Fibroblast of skin of back (primary cell): ENCODE measurements at places on chromosomes 5 and 9.
A peak's percentile ranks its signal among the peaks of the same experiment; 100 is the strongest.

GRCh38 chr5:137310051-137310730 lies 188.9 kb downstream of the SPOCK1 start:
- peak; percentile 98 for DNase-seq

DNA sequence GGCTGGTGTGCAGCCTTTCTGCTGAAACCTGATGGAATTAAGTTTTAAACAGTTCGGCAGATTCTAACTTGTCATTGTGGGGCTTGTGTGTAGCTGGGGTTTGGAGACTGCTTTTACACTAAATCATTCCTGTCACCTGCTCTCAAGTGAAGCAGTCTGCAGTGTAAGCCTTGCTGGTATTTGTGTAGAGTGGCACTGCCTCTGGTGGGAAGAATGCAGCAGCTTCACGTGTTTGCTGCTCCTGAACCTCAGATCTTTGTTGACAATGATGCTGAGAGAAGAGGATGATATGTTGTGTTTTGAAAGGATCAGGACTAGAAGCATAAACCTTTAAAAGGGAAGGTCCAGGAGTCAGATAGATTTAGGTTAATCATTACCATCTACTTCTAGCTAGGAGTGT lies 88.1 kb downstream of the KDM4C start:
- peak; percentile 8 for DNase-seq

- DNase-seq: peak; percentile 8
Observed at GRCh38 chr5:91219091-91219802, 163.9 kb downstream of the ARRDC3 start.

DNA sequence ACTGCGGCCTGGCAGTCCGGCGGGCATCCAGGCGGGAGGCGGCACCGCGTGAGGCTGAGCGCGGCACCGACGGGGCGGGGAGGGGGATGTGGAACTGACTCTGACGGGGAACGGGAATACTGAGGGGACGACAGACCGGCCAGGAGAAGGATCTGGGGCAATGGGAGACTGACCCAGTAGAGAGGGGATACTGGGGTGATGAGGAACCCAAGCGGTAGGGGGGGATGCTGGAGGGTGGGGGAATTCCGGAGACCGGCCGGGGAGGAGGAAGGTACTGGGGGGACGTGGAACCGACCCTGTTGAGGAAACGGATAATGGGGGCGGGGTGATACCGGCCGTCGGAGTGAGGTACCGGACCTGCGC lies 423 bp downstream of the IPPK start:
- peak; percentile 27 for DNase-seq

DNA sequence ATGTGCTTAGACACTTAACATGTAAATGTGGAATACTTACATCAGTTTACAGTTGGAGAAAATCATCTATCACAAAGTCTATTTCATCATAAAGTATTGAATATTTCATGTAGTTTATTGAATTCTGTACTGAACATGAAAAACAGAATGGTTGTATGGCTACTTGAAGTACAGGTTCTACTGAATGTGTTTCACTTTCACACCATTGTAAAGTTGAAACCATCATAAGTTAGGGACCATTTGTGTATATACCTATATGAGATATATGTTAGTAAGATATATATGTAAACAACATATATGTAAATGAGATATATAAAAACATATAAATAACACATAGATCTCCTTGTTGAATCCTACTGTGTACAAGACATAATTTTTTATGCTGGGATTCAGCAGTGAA lies 63.0 kb upstream of the TAF11L2 start:
- no peak for DNase-seq

GRCh38 chr9:131277910-131278701 lies 1.8 kb upstream of the FAM78A start:
- DNase-seq: peak; percentile 83

GRCh38 chr9:8857068-8857925 lies 1057.7 kb upstream of the DMAC1 start:
- no peak for DNase-seq

GRCh38 chr9:96071076-96071814 lies 195.8 kb downstream of the ERCC6L2 start:
- peak; percentile 48 for DNase-seq

DNA sequence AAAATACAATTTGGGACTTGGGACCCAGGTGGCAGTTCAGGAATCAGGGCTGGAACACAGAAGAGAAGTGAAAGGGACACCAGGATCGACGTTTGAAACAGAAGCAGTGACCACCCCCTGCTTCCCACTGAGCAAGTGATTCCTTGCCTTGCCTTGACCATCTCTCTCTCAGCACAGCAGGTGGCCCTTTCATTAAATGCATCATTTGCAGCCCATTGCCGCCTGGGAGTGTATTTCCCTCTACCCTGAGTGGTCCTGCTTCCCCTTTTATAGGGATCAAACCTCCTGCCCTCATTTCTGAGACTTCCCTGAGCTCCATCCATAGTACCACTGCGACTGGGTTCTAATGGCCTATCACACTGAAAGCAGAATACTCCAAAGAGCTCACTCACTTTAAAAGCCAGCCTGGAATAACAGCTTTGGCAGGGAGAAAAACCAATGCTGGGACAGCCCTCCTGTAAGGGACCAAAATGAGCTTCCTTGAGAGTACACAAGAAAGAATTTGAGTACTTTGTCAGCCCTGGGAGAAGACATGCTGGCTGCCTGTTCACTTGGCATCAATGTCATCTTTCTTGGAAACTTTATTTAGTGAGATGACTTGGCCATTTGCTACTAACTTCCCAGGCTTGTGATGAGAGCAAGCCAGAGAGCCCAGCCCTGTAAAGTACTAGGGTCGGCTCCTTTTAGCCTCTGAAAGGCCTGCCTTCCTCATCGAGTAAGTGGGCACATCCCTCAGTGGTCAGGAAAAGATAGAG lies 149.7 kb downstream of the SLIT3 start:
- DNase-seq: no peak

DNA sequence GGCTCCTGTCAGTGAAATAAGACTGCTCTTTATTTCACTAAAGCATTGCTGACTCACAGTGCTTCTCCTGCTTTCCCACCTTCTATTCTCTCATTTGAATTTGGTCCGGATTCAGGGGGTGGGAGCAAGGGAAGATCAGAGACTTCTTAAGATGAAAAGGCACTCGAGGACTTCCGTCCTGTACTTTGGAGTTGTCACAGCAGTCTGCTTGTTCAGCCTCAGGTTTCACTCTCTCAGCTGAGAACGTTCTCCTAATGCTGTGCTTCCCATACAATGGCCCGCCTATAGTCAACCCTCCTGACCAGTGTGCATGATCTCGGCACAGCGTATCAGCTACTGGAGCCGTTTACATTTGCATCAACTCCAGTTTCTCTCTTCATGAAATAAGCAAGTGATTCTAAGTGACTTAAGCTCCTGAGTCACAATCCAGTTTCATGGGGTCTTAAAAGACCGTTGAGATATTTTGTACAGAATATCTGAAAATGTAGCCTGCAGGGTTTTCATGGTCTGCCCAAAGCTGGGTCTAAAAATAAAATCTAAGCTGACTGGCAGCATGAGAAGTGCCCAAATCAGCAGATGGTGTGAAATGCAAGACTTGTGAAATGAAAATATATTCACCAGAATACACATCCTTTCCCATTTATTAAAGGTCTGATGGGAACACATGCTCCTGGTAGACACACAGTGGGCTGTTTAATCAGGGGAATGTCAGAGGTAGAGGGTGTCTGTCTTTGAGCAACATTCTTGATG lies 145.0 kb downstream of the ADCY2 start:
- no peak for DNase-seq

GRCh38 chr5:179209359-179210150 lies 135.7 kb downstream of the ADAMTS2 start:
- peak; percentile 83 for DNase-seq

DNA sequence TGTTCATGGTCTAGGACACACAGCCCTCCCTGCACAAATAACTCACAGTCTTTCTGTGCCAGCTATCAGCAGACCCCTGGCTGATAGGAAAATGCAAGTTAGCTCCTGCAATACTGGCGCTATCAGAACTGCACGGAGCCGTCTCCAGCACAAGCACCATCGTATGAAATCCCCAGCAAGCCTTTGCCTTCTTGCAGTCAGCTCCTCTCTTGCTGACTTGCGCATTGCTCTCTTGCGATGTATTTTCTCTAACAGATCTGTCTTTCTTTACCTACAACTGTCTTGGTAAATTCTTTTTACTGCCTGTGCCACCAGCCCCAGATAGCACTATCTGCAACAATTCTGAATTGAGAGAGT lies 25.1 kb upstream of the UGCG start:
- no peak for DNase-seq

GRCh38 chr9:117448066-117448465 lies 33.2 kb upstream of the ASTN2 start:
- DNase-seq: peak; percentile 2

GRCh38 chr5:137433539-137433938 lies 65.6 kb downstream of the SPOCK1 start:
- no peak for DNase-seq

DNA sequence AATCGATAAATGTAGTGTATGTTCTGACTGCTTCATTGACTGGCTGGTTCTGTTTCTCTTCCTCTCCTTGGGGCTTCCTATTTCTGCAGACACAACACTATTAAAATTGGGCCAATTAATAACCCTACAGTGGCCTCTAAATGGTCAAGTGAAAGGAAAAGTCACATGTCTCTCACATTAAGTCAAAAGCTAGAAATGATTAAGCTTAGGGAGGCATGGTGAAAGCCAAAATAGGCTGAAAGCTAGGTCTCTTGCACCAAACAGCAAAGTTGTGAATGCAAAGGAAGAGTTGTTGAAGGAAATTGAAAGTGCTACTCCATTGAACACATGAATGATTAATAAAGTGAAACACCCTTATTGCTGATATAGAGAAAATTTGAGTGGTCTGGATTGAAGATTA lies 58.2 kb downstream of the CCNH start:
- no peak for DNase-seq

DNA sequence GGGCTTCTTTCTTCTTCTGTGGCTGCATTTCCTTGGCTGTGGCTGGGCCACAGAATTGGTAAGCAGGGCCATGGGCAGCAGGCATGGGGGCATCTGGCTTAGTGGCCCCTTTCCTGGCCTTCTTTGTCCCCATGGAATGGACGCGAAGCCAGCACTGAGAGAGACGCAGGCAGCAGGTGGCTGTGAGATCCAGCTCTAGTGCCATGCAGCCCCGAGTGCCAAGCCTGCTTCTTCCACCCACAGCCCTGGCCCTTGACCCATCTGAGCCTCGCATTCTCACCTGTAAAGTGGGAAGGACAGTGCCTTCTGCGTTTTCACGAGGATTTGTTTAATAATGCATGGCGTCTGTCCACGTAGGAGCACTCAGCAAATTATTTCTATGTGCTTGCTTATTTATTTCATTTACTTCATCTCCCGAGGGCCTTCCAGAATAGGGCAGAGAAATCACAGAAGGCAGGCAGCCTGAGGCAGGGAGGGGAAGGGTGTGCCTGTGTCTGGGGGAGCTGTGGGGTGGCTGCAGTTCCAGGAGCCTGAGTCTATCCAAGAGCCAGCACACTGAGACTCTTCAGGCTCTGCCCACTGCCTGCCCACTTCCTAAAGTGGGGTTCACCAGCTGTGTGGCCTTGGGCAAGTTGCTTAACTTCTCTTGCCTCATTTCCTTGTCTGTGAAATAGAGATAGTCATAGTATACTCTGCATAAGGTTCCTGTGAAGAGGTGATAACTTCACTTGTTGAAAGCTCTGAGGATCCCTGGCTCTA lies 55.2 kb downstream of the NTNG2 start:
- no peak for DNase-seq

GRCh38 chr9:70403618-70404025 lies 10.8 kb downstream of the KLF9 start:
- no peak for DNase-seq

DNA sequence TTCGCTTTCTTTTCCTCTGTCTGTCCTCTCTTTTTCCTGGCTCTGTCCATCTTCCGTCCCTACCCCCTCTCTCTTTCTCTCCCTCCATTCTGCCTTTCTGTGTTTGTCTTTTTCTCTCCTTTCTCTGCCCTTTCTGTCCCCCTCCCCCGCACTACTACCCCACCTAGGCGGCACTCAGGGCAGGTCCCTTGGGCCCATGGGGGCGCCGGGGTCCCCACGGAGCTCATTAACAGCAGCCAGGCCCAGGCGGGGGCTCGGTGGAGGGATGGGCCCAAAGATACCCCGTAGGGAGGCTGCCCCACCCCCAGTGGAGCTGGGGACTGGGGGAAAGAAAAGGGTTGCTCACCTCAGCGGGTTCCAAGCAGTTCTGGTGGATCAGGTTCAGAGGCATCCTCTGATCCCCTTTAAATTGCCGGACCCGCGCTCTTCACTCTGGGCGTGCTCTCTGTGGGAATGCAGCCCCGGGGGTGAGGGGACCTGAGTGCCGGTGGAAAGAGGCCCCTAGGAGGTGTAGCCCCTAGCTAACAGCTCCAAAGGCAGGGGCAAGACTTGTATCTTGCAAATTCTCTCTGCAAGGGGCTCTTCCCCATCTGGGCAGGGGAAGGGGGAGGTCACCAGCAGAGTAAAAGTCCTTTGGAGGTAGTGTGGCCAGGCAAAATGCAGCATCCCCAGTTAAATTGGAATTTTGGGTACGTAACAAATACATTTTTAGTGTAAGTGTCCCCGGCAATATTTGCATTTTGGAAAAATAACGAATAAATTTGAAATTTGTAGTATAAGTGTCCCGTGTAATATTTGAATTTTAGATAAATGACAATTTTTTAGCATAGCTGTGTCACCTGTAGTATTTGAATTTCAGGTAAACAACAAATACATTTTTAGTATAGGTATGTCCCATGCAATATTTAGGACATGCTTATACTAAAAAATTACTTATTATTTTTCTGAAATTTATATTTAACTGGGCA lies 7.4 kb downstream of the LHX2 start:
- DNase-seq: no peak

- peak; percentile 6 for DNase-seq
Observed at GRCh38 chr5:77180167-77181081, 30.1 kb upstream of the PDE8B start.

GRCh38 chr5:32280656-32281081 lies 32.1 kb downstream of the MTMR12 start:
- no peak for DNase-seq

DNA sequence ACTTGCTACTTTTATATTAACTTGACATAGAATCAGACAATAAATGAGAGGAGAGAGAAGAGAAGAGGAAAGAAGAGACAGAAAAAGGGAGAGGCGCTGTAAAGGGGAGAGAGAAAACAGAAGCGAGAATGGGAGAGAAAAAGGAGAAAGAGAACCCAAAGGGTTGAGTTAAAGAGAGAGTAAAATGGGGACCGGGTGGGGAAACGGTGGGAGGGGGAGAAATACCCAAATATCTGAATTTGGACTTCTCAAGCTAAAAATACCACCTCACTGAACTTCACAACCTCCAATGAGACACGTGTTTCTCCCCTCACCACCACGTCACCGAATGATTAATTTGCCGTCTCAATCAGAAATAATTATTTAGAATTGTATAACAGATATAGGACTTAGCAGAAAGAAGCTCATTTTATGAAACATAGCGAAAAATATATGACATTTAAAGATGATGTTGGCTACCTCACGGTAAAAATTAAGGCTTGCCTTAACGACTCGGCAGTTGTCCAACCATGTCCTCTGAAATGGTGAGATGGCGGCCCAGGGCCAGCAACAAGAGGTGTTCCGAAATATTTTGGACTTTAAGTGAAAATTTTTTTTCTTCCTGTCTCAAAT lies 204.1 kb downstream of the MEF2C start:
- no peak for DNase-seq
